NCI-H446 (cell line): ENCODE measurements at places on chromosomes 5 and 9.

GRCh38 chr5:158080112-158080511 is 221.2 kb upstream of the CLINT1 start:
- DNase-seq: no peak

- DNase-seq: no peak
Observed at GRCh38 chr5:170028124-170028523, 47.8 kb upstream of the INSYN2B start.

GRCh38 chr9:4654538-4654937 is 7.6 kb upstream of the PLPP6 start:
- DNase-seq: no peak

- DNase-seq: no peak
Observed at GRCh38 chr5:87887247-87887646, 381.4 kb downstream of the TMEM161B start.

DNA sequence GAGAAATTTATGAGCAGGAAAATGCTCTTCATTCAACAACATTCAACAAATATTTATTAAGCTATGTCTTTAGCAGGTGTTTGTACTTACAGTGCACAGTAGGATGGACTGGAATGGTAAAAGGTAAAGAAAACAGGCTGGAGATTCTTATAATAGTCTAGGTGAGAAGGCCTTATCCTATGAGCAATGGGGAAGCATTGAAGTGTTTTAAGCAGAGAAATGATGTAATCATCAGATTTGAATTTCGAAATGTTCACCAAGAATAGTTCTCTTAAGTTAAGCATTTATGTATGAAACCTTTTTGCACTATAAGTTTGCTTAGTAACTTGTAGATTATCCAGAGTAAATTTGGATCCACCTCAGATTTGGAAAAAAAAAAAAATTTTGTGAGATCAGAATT is 209.3 kb downstream of the NR3C1 start:
- DNase-seq: no peak

- no peak for DNase-seq
Observed at GRCh38 chr5:130099008-130099407, 194.7 kb downstream of the CHSY3 start.

DNA sequence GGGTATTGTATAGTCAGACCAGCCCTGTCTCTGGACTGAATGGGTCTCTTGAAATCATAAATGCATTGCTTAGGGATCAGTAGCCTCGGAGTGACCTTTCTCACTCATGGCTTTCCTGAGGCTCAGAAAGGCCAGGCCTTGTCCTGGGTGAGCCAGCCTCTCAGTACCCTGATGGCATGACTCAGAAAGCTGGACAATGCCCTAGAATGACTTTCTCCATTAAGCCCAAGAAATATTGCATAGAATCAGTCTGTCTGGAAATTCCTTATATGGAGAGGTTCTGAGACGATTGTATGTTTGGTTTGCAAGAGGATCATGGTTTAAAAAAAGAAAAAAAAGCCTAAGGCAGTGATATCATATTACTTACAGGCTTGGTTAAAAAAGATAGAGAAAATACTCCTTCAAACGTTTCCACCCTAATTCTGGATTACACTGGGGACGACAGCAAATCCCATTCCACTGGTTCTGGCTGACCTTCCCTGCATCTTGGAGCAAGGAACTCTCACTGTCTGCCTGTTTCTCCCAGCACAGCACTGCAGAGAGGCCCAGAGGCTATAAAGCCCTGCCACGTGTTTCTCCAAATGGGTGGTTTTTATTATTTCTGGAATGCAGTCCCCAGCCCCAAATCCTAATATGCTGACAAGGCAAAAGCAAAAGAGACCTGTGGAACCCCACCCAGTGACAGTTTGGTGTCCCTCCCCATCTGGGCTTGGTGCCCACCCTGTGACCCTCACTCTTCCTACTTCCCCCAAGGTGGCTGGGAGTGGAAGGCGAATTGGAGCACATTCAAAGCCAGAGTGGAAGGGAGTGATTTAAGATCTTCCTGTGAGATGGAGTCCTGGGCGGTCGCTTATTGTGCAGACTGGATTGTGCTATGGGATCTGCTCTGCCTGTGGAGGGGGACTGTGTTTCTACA is 34.4 kb downstream of the MAP1B start:
- no peak for DNase-seq

DNA sequence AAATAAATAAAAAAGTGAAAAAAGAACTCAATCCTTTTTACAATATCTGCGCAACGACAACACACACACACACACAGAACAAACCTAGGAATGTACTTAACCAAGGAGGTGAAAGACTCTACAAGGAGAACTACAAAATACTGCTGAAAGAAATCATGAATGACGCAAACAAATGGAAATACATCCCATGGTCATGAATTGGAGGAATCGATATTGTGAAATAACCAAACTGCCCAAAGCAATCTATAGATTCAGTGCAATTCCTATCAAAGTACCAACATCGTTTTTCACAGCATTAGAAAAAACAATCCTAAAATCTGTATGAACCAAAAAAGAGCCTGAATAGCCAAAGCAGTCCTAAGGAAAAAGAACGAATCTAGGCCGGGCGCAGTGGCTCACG is 29.9 kb upstream of the NRARP start:
- no peak for DNase-seq

DNA sequence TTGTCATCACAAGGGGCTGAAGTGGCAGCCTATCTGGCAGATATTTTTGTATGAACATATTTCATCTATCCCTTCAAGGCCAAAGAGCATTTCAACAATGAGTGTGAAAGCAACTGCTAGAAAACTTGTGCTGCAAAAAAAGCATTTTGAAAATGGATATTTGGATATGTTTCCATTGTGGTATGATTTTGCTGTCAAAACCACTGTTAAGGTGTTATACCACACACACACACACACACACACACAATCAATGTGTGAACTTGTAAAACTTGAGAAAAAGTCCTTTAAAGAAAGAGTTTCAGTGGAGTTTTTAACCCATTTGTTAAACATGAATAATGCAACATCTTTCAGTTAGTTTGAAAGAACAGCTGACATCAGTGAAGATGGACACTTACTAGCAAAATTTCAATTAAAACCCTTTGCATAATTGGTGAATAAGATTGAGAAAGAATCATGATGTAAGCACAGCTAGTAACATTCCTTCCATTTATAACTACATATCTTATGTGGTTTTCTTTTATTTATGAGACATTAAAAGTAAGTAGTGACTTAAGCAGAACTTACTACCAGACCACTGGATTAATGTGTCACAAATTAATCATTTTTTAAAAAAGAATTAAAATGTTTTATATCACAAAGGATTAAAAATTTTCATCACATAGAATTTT is 182.6 kb upstream of the GNA14 start:
- no peak for DNase-seq

- no peak for DNase-seq
Observed at GRCh38 chr5:86909418-86910295, 291.9 kb downstream of the COX7C start.

GRCh38 chr5:33755231-33755630 is 136.6 kb downstream of the ADAMTS12 start:
- DNase-seq: no peak

- no peak for DNase-seq
Observed at GRCh38 chr9:119094086-119094485, 275.1 kb downstream of the BRINP1 start.

DNA sequence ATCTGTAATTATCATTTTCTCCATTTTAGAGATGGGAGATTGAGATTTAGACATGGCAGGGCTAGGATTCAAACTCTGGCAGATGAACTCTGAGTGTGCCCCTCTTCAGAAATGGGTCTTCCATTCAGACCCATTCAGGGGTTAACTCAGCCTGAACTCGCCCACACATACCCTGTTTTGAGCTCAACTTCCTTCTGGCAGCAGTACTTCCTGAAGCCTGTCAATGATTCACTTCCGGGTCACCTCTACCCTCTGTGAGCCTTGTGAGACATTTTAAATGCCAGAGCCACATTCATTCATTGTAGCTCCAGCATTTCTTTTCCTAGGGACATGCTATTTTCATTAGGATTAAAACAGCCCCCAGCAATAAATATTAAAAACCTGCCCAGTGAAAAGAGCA is 209.3 kb upstream of the SLC24A2 start:
- no peak for DNase-seq

DNA sequence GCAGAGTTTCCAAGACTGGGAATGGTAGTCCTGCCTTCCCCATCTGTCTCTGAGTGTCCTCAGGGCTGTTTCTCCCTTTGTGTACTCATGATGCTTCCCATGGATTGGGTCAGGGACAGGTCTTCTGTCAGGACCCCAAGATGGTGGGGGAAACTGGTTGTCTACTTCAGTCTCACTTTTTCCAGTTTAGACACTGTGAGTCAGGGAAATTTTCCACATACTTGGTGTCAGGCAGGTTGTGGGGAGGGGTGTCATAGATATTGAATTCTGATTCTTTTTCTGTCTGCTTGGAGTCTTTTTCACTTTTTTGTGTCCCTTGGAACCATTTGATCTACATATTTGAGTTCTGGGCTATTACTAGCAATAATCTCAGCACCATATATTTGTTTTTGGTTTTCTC is 10.3 kb downstream of the POLK start:
- DNase-seq: no peak
